Left ventricle myocardium superior (tissue), 1 donor: ENCODE measurements at places on chromosomes 16 and 17.

DNA sequence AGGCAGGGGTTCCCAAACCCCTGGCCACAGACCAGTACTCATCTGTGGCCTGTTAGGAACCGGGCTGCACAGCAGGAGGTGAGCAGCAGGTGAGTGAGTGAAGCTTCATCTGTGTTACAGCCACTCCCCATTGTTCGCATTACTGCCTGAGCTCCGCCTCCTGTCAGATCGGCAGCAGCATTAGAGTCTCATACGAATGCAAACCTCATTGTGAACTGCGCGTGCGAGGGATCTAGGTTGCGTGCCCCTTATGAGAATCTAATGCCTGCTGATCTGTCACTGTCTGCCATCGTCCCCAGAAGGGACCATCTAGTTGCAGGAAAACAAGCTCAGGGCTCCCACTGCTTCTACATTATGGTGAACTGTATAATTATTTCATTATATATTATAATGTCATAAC lies 25.1 kb upstream of the RMI2 start:
- no peak for DNase-seq

DNA sequence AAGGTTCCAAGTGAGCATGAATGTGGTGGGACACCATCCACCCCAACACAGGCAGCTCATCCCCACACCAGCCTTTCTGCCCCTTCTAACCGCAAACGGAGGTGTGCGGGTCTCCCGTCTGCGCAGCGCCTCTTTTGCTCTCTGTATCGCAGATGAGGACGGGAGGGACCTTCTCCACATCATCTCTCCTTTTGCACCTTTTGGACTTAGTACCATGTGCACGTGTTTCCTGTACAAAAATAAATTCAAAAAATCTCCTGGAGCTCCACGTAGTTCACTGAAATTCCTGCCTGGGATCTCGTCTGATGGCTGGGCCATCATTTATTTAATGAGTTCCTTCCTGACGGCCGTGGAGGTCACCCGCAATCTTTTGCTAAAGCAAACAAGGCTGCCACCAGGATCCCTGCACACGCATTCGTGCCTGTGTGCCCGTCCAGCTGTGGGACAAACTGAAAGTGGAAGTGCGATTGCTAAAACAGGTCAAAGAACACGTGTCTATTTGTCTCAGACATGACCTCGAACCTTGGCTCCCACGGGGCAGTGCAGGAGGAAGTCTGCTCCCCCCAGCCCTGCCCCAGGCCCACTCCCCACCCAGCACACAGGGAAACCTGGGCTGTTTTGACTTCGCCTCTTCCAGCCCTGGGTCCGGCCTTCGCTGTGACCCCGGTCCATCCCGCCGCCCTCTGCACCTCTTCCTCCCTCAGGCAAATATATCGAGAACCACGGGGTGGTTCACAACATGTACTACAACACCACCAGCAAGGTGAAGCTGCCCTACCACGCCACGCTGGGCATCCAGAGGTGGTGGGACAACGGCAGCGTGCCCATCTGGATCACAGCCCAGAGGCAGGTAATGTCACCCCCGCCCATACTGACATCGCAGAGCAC lies 2.3 kb downstream of the ENPP7 start:
- no peak for DNase-seq

- no peak for DNase-seq
Observed at GRCh38 chr17:76826330-76827068, 41.7 kb upstream of the MGAT5B start.

- DNase-seq: no peak
Observed at GRCh38 chr16:80938004-80938878, 68.4 kb downstream of the CMC2 start.

DNA sequence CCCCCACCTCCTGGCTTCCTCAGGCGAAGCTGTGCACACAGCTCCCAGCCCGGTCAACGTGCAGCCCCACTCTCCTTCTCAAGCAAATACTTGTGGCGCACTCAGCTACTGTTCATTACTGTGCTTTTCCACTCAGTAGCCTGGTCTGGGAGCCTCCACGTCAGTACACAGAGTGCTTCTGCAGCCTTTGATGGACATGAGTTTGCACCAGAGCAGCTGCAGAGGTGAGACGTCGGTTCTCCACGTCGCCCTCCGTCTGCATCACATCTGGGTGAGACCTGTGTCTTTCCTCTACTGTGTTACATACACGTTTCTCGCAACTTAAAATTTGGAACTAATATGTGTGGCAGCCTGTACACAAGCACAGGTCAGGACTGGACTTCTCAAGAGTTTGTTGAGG lies 334.3 kb downstream of the C16orf95 start:
- no peak for DNase-seq

- no peak for DNase-seq
Observed at GRCh38 chr17:9185688-9186284, 164.5 kb downstream of the NTN1 start.

DNA sequence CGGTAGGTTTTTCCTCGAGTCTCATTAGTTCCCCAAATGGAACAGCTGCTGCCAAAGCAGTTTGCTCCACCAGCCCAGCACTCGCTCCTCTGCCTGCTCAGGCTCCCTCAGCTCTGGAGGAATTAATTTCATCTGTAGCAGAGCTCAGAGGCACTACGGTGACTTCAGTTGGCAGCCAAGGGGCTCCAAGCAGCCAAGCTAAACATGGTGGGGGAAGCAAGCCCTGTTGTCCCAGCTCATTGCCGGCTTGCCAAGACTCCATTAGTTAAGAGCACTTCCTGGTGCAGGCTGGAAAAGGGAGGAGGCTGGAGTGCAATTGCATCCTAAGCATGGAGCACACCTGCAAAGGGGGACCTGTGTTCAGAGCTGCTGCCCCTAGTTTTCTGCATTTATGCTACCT lies 78.7 kb upstream of the GPRC5B start:
- peak; percentile 48 for DNase-seq

DNA sequence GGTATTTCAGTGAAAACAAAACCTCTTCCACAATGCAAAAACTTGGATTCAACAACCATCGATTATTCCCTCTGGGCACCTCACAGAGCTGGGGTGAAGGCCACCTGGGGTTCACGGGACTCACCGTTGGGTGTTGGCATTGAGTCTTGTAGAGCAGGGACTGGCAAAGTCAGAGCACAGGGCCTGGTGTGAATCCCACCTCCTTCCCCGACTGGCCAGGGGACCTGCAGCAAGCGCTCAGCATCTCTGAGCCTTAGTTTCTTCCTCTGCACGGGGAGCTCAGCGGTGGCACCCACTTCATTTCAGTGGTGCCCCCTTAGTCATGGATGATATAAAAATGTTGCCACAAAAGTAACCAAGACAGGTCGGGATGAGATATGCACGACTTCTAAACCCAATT lies 100.4 kb downstream of the METRNL start:
- DNase-seq: no peak

DNA sequence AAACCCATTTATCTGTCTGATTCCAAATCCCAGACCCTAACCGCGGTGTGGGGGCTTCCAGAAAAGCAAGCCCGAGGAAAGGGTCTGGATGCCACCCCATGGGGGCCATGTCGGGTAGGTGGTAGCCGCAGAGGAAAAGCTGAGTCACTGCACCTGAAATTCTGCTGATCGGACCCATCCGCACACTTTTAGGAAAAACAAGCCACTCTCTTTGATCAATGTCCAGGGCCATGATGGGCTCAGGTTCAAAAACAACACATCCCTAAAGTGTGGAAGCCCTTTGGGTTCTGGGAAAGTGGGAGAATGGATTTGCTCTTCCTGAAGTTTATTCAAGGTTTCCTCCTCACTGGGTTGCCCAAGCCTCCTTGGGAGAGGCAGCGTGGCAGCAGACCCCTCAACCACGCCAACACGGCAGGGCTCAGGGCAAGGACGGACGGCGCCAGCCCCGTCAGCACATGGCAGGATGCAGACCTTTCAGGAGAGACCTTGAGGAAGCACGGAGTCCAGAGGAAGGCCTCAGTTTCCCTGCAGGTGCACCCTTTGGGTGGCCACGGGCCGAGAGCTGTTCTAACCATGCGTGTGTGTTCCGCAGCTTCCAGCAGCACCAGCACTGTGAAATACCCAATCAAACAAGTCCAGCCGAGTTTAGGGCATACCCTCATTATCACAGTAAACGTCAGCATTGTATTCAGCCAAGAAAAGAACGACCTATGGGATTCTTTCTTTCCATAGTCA lies 367.0 kb downstream of the FOXL1 start:
- peak; percentile 18 for DNase-seq

DNA sequence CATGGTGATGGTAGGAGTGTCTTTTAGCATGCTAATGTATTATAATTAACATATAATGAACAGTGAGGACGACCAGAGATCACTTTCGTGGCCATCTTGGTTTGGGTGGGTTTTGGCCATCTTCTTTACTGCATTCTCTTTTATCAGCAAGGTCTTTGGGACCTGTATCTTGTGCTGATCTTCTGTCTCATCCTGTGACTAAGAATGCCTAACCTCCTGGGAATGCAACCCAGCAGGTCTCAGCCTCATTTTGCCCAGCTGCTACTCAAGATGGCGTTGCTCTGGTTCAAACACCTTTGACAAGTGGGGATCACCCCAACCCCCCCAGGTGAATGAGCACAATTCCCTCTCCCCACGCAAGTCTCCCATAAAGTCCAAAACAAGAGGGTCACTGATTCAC lies 49.3 kb upstream of the ETV4 start:
- DNase-seq: no peak

DNA sequence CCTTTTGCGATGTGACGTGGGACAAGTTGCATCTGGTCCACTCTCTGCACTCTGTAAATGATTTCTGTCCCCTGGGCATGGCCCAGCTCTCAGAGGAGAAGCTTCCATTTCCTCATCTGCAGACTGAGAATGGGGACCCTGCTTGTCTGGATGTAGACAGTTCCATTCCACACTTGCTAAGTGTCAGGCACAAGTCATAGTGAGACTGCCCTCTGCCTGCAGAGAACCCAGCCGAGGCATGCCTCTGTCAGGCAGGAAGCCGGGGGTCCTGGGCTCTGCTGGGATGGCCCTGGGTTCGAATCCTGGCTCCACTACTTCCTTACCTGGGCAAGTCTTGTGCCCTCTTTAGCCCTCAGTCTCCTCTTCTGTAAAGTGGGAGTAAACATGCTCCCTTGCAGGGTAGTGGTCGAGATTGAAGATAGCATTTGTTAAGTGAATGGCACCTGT lies 4.1 kb downstream of the MAP2K3 start:
- no peak for DNase-seq

DNA sequence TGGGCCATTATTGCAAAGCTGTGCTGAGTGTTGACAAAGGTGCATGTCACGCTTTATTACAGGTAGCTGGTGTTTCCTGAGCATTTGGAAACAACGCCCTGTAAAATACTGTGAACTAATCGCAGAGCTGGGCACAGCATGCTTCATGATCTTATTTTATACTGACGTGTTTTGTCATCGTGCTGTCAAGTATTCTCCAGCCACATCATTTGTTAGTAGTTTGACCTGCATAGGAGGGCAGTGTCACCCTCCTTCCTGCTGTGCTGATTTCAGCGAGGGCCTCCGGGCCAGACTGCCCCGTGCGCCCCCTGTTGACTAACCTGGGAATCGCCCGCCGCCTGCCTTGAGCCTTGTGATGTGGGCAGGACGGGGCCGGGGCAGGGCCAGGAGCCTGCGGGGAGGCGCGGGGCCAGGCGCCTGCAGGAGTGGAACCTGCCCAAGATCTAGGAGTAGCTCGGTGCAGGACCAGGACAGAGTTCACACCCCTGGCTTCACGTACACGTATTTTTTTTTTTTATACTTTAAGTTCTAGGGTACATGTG lies 820.7 kb downstream of the KCNJ18 start:
- no peak for DNase-seq

- DNase-seq: no peak
Observed at GRCh38 chr16:88721236-88721635, 14.9 kb downstream of the CTU2 start.

- no peak for DNase-seq
Observed at GRCh38 chr16:6641091-6641490, 691.6 kb upstream of the RBFOX1 start.

GRCh38 chr17:19768046-19768782 lies 20.1 kb upstream of the ALDH3A1 start:
- no peak for DNase-seq

- no peak for DNase-seq
Observed at GRCh38 chr17:65198653-65199382, 61.6 kb downstream of the RGS9 start.

- DNase-seq: no peak
Observed at GRCh38 chr16:73697336-73697735, 599.3 kb upstream of the PSMD7 start.

DNA sequence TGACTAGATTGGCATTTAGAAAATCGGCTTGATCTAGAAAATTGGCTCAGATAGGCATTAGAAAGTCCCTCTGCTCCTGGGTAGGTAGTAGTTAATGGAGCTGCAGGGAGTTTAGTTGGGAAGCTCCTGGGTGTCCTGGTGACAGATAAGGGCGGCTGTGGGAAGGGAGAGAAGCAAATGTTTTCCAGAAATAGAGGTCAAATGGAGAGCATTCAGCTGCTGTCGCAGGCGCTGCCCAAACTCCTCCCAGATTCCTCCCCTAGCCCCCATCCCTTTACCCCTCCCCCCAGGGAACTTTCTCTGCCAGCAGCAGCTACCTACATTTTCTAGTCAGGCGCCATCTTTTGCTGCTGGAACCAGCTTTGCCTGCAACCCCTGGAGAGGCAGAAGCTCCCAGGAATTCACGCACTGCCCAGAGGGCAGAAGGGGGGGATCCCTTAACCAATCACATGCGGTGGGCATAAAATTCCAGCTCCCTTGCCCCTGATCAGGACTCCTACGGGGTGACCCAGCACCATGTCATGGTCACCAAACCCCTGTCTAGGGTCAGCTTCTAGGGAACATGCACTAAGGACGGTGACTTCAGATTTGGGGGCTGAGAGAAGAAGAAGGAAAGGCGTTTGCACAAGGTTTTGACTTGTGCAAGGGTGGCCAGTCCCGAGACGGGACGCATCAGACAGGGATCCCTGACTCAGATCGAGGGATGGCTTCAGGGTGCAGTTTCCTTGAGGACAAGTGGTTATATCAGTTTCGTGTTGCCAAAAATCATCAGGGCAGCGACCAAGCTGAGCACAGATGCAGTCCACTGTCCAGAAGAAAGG lies 43.8 kb downstream of the SOCS1 start:
- no peak for DNase-seq

DNA sequence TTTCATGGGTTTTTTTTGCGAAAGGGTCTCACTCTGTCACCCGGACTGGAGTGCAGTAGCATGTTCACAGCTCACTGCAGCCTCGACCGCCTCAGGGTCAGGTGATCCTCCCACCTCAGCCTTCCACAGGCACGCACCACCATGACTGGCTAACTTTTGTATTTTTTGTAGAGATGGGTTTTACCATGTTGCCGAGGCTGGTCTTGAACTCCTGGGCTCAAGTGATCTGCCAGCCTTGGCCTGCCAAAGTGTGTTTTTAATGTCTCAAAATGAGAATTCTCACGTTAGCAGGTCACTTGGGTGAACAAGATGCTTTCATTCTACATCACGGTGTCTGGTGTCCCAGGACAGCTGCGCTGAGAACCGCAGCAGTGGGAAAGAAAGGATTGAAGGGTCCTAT lies 3.2 kb downstream of the FBXO31 start:
- DNase-seq: no peak

- no peak for DNase-seq
Observed at GRCh38 chr16:30808146-30808545, 21.1 kb upstream of the ZNF629 start.

GRCh38 chr16:4677390-4677789 lies 16.0 kb upstream of the NUDT16L1 start:
- peak; percentile 91 for DNase-seq

GRCh38 chr16:50311891-50312501 lies 45.6 kb downstream of the ADCY7 start:
- DNase-seq: no peak

- no peak for DNase-seq
Observed at GRCh38 chr17:21004016-21004930, 38.5 kb downstream of the USP22 start.
